ENCODE measurements at places on chromosomes 7 and 10. TPM values are rescaled to one million over a fixed set of nuclear protein-coding genes. Genes with fewer than 3 reads are reported as not detected.

DNA sequence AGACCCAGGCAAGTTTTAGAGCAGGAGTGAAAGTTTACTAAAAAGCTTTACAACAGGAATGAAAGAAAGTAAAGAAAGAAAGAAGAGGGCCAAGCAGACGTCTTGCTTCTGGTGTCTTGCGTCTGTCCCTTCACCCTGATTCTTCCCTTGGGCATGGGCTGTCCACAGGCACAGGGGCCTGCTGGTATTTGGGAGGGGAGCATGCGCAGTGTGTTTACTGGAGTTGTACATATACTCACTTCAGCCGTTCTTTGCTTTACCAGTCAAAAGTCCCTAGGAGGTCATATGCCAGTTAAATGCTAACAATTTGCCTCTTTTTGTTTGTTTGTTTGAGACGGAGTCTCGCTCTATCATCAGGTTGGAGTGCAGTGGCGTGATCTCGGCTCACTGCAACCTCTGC is 875.9 kb downstream of the REEP3 start:
- no peak for DNase-seq

DNA sequence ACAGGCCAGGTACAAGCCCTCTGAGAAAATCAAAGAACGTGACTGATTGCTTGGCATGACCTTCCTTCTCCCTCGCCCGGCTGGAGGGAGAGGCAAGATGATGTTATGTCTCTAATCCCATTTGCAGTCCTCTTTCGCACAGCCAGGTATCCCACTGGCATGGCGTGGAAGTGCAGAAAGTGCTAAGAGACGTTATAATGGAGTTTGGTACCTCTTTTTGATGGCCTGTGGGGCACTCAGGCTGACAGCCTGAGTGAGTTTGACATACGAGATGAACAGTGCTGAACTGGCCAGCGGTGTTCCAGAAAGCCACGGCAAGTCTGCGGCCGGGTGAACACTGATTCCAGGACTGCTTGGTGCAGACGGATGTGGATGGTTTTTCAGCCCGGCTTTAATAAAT is 241.6 kb downstream of the RAB11FIP2 start:
- DNase-seq, result no peak

GRCh38 chr10:98138031-98138430 is 3.6 kb downstream of the R3HCC1L start:
- no peak for DNase-seq

GRCh38 chr7:41438705-41439514 is 264.0 kb downstream of the INHBA start:
- no peak for DNase-seq

DNA sequence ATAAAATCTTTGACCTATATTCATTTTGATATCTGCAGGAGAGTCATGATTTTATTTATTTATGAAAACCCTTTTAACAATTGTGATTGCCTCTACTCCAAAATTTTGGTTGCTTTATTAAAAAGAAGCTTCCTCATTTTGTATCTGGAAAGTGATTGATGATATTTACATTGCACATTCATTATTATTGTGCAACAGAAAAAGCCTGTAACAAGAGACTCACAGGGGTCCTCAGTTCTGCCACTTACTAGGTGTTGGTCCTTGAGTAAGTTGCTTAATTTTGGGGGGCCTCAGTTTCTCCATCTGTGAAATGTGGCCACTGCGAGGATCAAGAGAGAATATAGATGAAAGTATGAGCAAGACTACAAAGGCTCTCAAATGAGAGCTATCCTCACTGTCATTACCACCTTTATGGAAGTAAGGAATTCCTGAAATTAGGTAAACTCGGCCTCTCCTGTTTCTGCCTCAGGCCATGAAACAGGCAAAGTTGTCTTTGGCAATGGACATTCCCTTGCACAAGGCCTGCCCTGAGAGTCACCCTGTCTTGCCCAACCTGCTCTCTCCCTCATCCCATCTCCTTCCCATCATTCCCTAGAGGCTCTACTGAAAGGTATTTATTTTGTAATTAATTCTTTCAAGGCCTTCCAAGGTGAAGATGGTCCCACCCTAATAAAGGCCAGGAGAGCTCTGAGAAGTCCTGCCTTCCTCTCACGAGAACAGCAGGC is 66.1 kb upstream of the ABLIM1 start:
- no peak for DNase-seq

DNA sequence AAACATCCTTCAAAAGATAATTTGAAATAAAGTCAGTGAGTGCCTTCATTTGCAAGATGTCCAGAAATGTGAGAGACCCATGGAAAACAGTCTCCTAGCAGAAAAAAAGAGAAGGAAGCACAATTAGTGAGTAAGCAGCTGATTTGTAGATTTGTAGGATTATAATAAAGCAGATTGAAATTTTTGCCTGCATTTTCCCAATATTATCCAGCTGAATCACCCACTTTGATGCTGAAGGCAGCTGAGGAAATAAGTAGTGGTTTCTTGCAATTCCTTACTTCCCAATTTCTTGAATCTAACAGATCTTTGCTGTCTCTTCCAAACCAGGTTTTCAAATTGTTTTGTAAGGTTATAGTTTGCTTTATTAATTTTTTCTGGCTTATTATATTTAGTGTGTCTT is 181.4 kb downstream of the GNAT3 start:
- no peak for DNase-seq

GRCh38 chr7:37848297-37848696 is at the start of gene NME8:
NME8 (plus strand) TSS chr7:37848597; CDS start chr7:37850267, 1,670 bp downstream.
- DNase-seq, result no peak

DNA sequence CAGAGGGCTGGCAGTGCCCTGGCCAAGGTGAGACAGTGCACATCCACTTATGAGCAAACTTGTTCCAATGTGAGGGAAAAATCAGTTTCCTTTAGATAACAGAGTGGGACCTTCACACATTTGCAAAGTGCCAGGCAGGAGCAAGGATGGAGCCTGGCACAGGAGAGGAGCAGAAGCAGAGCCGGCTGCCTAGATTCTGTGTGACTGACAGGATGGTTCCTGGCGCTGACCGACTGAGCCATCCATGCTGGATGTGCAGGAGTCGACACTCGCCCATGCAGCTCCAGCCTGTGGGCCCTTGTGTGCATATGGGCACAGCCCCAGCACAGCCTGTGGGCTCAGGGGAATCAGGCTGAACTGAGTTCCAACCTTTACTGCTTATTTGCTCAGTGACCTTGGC is 346.5 kb downstream of the GRID1 start:
- DNase-seq, result no peak

DNA sequence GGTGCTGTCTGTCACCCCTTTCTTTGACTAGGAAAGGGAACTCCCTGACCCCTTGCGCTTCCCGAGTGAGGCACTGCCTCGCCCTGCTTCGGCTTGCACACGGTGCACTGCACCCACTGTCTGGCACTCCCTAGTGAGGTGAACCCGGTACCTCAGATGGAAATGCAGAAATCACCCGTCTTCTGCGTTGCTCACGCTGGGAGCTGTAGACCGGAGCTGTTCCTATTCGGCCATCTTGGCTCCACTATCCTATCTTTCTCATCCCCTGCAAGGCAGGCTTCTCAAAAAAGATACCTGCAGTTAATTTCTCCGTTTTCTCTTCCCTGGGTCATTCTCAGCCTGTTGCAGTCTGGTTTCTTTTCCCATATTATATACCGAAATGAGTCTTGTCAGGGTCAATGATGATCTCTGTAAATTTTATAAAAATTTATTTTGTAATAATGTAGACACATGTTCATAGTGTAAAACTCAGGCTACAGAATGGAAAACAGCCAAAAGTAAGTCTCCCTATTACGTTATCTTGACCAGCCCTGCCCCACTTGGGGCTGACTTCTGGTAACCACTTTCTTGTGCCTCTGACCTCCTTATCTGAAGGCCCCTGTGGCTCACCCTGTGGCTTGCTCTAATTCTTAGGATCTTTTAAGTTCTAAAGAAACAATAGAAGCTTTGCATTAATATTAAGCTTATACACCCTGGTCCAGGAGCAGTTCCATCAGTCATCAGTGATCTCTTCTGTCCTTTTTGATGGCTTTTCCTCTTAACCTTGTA is 20.7 kb downstream of the BLVRA start:
- no peak for DNase-seq

- DNase-seq, result no peak
These were observed 57.0 kb downstream of the CDC123 start for GRCh38 chr10:12252882-12253546.

DNA sequence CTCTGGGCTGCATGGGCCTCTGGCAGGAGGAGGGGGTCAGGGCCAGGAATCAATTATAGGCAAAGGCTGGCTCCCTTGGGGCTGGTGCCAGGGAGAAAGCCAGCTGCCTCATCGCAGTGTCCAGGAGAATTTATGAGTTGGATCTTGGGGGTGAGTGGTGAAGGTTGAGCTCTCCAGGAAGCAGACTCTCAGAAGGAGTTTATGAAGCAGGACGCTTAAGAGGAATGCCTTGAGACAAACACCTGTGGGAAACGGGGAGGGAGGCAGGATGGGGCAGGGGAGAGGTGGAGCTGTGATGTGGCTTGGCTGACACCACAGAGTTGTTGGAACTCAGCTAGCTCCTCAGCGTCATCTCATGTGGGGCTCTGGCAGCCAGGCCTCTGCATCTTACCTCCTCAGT is 428.5 kb downstream of the RPS24 start:
- no peak for DNase-seq

DNA sequence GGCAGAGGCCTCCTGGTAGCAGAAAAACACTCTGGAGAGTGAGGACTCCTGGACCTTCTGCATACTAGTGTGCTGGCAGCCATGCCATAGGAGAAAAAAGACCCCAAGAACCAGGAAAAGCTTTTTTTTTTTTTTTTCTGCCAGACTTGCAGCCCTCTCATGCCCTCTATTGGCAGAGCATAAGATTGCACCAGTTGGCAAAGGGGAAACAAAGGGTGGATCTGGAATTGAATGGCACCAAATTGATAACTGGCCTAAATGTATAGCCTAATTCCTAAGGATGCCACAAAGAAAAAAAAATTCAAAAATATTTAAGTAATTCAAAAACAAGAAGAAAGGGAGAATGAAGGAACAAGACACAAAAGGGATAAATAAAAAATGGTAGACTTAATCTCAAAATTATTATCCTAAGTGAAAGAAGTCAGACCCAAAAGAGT is 112.5 kb upstream of the GHITM start:
- no peak for DNase-seq

GRCh38 chr10:71483885-71484751 is 87.4 kb downstream of the CDH23 start:
- DNase-seq, result no peak

GRCh38 chr10:54587971-54588370 is 213.1 kb downstream of the PCDH15 start:
- no peak for DNase-seq

DNA sequence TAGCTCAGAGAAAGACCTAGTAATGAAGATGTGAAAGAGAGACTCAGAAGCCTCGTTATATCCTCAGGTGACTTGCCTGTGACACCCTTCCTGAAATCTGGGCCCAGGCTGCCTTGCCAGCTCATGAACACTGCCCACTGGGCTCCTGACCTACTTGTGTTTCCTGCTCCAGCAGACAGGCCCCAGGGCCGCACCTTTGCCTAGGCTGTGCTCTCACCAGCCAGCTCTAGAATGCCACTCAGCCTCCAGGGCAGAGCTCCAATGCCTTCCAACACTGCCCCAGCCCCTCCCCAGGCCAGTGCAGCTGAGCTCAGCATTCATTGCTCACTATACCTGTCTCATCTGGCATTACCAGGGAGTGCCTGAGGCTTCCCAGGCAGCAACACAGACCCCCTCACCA is 94.3 kb downstream of the DLG5 start:
- no peak for DNase-seq

- DNase-seq, result no peak
These were observed 125.3 kb downstream of the CHN2 start for GRCh38 chr7:29319719-29320521.

- no peak for DNase-seq
These were observed 17.3 kb upstream of the EVX1 start for GRCh38 chr7:27224983-27225934.

DNA sequence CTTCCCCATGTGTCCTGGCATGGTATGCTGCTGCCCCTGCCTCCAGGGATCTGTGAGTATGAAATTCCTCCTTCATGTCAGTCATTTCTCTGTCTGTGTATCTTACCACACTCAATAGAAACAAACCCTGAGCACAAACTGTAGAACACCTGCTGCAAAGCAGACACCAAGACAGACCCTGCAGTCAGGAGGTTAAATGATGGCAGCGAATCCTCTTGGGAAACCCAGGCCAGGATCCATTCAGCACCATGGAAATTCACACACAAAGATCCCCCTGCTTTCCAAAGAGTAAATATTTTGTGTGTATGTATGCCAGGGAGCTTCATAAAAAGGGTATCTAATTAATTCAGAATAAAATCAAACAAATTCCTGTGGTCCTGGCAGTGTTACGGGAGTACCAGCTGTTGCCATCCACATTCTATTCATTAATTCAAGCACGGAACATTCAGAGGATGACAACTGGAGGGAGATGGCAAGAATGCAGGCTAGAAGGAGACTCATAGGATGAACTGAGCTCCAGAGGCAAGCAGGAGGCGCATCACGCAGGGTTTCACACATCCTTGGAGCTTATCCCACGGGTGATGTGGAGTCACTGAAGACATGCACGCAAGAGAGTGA is 14.8 kb downstream of the ITIH5 start:
- no peak for DNase-seq

- no peak for DNase-seq
These were observed 88.5 kb downstream of the IPMK start for GRCh38 chr10:58179238-58179637.

DNA sequence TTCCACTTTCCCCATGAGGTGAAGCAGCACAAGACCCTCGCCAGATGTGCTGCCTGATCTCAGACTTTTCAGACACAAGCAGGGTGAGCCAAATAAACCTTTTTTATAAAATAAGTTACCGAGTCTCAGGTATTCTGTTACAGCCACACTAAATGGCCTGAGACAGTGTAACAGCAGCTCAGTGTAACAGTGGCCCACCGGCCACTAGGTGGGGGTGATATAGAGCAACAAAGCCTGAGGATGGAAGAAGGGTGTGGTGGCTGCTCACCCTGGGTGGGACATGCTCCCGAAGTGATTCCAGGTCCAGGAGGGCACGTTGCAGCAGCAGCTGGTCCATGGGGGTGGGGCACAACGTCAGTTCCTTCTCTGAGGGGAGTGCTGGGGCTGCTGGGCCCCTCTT is 44.6 kb downstream of the BMS1 start:
- DNase-seq, result no peak

GRCh38 chr7:48643431-48644013 is 280.8 kb upstream of the CDC14C start:
- DNase-seq, result no peak

- no peak for DNase-seq
These were observed 43.0 kb downstream of the SCRN1 start for GRCh38 chr7:29946428-29947186.

DNA sequence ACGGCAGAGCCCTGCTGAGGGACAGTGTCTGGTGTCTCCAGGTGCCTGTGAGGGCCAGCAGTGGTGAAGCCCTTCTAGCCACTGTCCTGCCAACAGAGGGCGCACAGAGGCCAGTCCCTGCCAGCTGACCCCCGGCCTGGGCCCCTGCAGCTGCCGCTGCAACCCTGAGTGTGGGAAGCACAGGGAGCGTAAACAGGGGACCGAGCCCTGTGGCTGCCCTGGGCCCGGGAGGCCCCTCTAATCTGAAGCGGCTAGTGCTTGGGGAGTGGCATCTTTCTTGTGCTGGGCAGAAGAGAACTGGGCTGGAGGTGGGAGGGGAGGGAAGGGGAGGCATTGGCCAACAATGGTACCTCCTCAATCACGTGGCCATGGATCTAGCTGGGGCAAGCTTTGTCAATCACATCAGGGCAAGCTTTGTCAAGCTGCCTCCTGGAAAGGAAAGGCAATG is 34.6 kb downstream of the TRIM8 start:
- no peak for DNase-seq

- no peak for DNase-seq
These were observed 13.4 kb upstream of the DNAAF5 start for GRCh38 chr7:713139-713457.

CH25H gene
- polyA plus RNA-seq, result 0.15 TPM

GNG11 gene
- polyA plus RNA-seq, result 57.7 TPM

PCLO gene
- 8.6 TPM for polyA plus RNA-seq

DNA2 gene
- polyA plus RNA-seq, result 13.3 TPM

LIPN gene
- polyA plus RNA-seq, result 0.11 TPM

PON3 gene
- 2.4 TPM for polyA plus RNA-seq

MBLAC1 gene
- 1.1 TPM for polyA plus RNA-seq

All from left renal pelvis (tissue), 4 donors.